ENCODE measurements at places on chromosomes 3 and 15.
A peak's percentile ranks its signal among the peaks of the same experiment; 100 is the strongest.

GRCh38 chr3:140470211-140470610, 207.7 kb upstream of the TRIM42 start:
- no peak for DNase-seq

GRCh38 chr15:78216276-78217104, 17.9 kb downstream of the ACSBG1 start:
- DNase-seq, result no peak

DNA sequence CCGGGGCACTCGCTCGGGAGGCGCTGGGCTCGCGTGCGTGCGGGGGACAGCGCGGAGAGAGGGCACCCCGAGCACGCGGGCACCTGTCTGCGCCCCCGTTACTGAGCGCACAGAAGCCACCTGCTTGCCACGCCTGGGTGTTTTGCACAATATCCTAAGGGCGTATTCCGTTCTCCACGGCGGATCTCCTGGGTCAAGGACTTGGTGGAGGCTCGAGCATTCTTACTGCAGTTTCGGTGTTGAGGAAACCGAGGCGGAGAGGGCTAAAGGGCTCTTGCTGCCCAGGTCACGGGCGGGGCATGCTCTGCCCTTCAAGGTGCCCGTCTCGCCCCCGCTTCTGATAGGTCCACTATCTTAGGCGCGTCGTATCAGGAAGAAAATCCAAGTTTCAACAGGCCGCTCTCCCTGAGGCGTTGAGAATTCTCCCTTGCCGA, 526 bp downstream of the GPD1L start:
- no peak for DNase-seq

GRCh38 chr3:100871306-100871705, 121.9 kb downstream of the ABI3BP start:
- no peak for DNase-seq

DNA sequence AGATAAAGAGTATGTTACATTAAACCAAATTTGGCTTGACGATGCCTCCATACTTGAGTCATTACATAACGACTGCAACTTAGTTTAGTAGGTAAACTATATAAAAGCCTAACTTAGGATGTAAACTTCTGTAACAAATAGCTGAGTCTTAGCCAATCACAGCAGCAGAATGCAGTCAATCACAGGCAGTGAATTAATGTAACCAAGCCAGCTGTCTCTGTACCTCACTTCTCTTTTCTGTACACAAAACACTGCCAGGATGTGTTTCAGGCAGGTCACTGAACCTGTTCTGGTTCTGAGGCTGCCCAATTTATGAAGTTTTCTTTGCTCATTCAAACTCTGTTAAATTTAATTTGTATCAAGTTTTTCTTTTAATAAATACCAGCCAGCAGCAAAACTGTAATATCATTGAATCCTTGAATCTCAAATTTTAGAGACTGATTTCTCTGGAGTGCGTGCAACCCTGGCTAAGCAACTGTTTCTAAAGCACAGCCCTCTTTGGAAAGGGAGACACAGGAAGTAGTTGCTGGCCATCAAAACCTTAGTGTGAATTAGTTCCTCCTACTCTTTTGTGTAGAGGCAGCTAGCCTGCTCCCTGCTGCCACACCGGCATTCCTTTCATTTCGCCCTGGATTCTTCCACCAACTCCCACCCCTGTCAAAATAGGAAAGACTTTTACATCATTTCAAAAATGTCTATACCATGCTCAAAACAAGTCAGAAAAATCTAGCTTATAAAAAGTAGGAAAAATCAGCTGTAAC, 15.2 kb downstream of the RFTN1 start:
- no peak for DNase-seq

DNA sequence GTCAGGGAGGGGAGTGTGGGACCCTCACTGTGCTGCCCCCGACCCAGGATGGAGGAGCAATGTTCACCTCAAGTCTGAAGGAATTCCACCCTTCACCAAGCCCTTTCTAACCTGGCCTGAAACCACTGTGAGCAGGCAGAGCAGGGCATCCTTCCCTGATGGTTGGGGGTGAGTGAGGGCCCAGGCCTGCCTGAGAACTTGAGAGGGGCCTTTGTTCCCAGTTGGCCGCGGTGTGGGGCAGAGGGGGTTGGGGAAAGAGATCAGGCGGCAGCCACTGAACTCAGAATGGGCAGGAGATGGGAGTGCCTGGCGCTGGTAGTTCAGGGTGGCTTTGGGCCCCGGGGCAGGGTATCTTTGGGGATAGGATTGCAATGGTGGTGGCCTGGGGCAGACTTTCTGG, 103.5 kb upstream of the RPL32 start:
- DNase-seq, result no peak

DNA sequence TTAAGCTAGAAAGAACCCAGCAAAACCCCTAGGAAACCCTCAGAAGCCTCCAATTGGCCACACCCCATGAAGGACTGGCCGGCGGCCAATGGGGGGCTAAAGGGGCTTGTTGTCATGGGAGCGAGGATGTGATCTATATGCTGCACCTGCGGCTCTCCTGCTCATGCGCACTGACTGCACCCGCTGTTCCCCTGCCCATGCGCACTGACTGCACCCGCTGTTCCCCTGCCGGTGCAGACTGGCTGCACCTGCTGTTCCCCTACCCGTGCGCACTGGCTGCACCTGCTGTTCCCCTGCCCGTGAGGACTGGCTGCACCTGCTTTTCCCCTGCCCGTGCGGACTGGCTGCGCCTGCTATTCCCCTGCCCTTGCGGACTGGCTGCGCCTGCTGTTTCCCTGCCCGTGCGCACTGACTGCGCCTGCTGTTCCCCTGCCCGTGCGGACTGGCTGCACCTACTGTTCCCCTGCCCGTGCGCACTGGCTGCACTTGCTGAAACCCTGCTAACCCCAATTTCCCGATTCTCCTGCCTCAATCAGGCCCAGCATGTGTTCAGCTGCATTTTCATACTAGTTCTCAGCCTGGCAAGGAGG, 16.8 kb upstream of the MCCC1 start:
- peak; percentile 15 for DNase-seq

GRCh38 chr15:90690585-90690984, 26.6 kb upstream of the BLM start:
- no peak for DNase-seq

DNA sequence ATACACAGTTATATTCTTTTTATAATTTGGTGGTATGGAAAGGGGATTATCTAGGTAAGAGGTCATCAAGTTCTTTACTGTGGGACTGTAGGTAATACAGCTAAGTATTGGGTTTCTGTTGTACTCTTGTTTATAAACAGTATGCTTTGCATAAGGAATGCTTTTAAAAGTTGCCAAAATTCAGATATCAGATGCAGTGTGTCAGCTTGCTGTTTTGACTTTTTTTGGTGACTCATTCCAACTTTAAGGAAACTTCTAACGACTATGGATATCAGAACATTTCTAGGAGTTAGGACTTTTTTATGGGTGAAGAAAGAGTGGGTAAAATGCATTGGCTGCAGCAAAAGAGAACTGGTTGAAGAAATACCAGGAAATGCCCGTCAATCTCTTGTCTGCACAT, 2.8 kb downstream of the SCAANT1 start:
- DNase-seq, result no peak

DNA sequence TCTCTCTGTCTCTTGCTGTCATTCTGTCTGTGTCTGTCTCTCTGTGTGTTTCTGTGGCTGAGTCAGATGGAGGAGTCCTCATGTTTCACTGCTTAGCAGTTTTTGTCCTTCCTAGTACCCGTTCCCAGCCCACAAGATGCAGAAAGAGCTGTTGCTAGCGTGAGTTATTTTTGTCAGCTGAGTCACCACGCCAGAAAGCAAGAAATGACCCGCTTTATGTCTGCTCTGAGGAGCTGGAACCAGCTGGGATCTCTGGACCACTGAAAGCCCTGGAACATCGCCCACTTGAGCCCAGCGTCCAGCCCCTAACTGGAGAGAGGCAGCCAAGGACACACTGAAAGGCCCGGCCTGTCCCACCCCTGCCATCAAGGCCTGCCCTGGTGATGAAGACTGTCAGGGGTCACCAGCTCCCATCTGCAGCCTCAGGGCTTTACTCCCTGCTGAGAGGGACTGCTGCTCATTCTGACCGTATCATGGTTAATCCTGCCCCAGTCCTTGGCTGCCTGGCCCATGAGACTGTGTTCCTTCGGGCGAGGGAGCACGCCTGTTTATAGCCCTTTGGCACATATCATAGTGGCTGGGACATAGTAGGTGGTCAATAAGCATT, 101.7 kb upstream of the TPM1 start:
- no peak for DNase-seq

GRCh38 chr3:52533623-52534280, at the start of gene NT5DC2:
Gene NT5DC2 (minus strand): TSS chr3:52533857. CDS start chr3:52533737, 120 bp downstream.
- DNase-seq, result peak; percentile 29

GRCh38 chr3:33067484-33067883, 29.5 kb downstream of the GLB1 start:
- no peak for DNase-seq

DNA sequence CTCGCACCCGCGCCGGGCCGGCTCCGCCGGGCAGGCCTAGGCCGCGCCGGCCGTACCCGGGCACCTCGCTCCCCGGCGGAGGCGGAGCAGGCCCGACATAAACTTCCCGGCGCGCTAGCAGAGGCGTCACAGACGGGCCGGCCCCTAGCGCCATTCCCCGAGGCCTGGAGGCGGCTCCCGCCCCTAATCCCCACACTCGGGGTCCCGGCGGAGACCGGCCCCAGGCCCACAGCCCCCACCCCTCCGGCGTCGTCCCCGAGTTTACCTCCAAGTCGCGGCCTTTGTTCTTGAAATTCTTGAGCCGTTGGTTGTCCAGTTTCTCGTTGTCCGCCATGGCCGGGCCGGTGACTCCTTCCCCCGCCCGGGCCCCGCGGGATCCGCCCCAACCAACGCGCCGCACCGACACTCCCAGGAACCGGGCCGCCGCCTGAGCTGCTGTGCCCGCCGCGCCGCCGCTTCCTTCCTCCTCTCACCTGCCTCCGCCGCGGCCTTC, 376 bp downstream of the KPNA4 start:
- peak; percentile 20 for DNase-seq

DNA sequence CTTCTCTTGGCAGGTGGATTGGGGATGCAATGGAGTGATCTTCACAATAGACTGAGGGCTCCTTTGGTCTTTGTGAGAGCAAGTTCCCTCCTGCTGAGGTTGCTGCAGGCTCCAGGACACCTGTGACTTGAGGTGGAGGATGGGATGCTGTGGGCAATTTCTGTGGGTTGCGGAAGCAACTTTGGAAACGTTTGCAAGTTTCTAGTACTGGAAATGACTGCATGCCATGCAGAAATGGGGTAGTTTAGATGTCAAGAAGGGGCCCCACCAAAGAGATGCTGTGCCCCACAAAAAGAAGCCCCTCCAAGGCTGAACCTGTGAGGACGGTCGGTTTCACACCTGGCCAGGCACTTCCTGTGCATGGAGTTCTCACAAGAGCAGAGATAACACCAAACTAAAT, 80.4 kb upstream of the XCR1 start:
- DNase-seq, result no peak

DNA sequence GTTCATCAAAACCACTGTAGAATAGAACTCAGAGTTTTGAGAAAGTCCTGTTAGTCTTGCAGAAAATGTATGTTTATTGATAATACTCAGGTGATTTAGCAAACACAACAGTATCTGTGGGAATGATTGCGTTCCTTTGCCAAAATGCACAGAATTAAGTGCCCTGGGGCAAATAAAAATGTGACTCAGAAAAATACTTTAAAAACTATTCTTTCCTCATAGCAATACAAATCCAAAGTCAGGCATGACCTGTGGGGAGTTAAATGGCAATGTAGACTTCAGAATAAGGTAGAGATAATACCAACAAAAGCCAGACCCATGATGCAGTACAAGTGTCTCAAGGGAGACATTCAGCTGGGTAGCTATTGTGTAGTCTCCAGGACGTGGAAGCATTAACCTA, 72.3 kb upstream of the SNTN start:
- no peak for DNase-seq
